ENCODE measurements at places on chromosomes 13 and 19.
A peak's percentile ranks its signal among the peaks of the same experiment; 100 is the strongest.

DNA sequence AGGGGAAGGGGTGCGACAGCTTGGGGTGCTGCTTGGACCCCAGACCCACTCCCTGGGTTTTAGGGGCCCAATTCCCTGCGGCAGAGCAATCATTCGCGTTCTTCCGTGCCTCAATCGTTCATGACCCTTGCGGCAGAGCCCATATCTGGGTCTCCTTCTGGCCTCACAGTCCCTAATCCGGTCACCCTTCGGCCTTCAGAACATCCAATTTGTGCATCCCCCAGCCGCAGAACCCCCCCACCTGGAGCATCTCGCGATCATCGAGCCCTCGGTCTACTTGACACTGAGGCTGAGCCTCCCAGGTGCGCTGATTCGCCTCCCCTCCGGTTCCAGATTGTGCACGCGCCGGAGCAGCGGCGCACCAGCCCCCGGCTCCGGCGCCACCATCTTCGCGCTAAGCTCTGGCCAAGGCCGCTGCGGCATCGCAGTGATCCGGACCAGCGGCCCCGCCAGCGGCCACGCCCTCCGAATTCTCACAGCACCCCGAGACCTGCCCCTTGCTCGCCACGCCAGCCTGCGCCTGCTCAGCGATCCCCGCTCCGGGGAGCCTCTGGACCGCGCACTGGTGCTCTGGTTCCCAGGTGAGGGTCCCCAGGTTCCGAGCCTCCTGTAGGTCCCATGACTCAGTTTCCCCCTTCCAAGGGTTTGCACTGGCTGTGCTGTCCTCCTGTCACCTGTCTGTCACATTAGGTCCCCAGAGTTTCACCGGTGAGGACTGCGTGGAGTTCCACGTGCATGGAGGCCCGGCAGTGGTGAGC lies 501 bp downstream of the GTPBP3 start:
- DNase-seq, result no peak

GRCh38 chr19:3368848-3369336 lies 2.5 kb downstream of the NFIC start:
- no peak for DNase-seq

DNA sequence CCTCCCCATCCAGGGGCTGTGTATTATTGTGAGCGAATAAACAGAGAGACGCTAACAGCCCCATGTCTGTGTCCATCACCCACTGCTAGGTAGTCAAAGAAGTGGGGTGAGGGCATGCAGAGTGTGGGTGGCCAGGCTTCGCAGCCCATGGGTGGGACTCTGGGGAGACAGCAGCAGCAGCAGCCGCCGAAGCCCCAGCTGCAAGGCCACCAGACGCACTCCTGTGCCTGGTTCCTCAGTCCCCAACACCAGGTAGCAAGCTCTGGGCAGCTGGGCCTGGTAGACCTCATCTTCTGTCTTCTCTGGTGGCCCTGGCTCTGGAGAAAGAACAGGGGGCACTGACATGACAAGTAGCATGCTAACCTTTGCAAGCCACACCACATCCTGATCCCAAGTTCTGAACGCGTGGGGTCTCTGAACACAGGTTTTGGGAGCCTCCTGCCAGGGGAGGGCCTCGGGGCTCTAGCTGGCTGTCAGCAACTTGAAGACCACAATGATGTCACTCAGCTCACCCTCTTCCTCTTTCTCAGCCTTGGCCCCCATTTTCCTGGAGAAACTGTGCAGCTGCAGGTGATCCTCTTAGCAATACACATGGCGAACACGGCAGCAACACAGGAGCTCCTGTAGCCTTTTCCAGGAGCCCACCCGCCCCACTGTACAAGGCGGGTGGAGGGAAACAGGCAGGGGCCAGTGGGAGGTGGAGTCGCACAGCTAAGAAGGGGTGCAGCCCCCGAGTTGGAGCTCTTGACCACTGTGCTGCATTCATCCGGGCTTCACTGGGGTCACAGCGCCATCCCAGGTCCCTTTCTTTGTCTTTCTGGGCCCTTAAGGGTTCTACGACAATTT lies 5.8 kb downstream of the FUZ start:
- DNase-seq, result peak; percentile 73

GRCh38 chr19:38850976-38851621 lies 1.3 kb upstream of the HNRNPL start:
- no peak for DNase-seq

DNA sequence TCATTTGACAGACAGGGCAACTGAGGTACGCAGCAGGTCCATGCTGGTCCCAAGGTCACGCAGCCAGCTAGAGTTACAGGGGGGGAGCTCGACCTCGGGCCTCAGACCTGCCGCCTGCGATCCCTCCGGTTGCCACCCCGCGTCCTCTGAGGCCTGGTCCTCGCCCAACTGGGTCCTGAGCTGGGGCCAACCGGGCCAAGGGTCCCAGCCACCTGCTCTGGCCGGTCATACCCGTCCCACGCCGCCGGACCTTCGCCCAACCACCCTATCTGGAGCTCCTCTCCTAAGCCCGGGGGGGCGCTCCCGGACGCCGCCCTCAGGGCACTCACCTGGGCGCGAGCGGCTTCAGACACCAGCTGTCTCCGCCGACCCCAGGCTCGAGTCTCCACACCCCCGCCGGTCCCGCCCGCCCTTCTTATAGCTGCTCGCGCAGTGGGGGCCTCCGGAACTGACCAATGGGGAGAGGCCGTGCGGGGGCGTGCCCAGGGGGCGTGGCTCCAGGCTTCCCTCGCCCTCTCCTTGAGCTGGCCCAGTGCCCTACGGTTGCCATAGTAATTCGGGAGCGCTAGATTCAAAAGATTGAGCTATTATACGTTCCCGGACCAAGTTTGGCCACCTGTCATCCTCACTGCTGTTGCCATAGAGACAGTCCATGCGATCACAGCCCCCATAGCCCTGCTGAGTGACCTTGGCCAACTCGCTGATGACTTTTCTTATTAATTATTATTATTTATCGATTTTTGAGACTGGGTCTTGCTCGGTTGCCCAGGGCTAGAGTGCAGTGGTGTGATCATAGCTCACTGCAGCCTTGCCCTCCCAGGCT lies at the start of gene PLIN5:
Gene PLIN5, minus strand, starts transcription at position 389 of the 823 bp plus-strand sequence. CDS start 1,150 bp downstream, outside the sequence.
- DNase-seq, result peak; percentile 42
